ENCODE measurements at places on chromosomes 12 and 14.

GRCh38 chr14:21086908-21087293 lies 11.6 kb downstream of the ZNF219 start:
- peak; percentile 33 for DNase-seq

DNA sequence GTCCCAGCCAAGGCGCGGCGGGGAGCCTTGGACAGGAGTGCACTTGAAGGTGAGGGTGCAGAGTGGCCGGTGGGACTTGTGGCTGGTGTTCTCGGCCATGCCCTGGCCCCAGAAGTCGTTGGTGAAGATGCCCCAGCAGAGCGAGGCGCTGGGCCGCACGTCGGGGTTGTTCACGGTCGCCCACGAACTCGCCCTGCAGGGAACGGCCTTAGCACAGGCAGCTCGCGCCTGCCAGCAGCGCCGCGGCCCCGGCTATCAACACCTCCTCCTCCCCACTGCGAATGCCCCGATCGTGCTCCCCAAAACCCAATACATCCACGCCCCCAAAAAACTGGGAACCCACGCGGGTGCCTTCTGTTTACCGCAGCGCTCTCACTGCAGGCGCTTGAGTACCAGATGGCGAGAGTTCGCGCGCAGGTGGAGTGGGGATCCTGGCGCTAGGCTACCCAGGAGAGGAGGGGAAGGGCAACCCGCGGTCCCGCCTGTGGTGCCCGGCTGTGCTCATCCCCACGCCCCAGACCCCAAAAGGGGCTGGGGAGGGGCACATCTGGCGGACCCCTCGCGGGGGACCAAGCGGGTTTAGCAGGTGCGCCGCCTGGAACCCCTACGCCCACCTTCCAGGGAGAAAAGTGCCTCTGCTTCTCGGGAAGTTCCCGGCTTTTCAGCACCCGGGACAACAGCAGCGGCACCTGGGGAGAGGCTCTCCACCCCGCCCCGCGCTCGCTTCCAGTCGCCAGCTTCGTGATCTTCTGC lies 386.3 kb upstream of the TMTC1 start:
- no peak for DNase-seq

DNA sequence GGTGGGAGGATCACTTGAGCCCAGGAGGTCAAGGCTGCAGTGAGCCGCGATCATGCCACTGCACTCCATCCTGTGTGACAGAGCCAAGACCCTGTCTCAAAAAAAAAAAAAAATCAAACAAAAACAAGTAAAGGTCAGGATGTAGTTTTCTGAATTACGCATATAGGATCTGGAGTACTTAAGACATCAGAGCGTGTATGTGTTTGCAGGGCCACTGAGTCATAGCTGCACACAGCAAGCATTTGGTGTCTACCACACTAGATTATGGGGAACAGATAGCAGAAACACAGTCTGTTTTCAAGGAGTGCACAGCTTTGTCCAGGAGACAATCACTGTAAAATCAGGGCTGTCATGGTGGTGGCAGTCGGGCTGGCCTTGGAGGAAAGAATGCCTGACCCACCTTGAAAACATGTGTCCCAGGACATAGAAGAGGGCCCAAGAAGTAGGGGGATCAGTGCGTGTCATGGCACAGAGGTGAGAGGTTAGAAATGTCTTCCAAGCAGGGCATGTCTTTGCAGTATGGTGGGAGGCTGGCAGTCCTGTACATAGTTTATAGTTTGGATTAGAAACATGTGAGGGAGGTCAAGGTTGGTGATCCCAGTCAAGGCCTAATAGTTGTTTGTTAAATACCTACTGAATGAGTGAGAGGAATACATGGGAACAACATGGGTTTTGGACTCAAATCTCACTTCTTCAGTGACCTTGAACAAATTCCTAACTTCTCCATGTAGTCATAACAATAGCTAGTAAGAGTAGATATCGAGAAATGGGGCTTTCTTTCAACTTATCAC lies 23.6 kb upstream of the C12orf71 start:
- no peak for DNase-seq

DNA sequence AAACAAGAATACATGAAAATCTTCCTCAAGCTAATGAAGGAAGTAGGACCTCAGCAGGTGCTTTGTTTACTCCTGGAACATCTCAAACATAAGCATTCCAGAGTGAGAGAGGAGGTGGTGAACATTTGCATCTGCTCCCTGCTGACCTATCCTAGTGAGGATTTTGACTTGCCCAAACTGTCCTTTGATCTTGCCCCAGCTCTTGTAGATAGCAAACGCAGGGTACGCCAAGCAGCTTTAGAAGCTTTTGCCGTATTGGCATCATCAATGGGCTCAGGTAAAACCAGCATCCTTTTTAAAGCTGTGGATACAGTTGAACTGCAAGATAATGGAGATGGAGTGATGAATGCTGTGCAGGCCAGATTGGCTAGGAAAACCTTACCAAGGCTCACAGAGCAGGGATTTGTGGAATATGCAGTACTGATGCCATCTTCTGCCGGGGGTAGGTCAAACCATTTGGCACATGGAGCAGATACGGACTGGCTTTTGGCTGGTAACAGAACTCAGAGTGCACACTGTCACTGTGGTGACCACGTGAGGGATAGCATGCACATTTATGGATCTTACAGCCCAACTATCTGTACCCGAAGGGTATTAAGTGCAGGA lies 1.9 kb downstream of the TOGARAM1 start:
- no peak for DNase-seq

GRCh38 chr14:31692376-31692781 lies 131.2 kb downstream of the NUBPL start:
- no peak for DNase-seq

- DNase-seq = no peak
Observed at GRCh38 chr12:111259231-111259630, 109.7 kb downstream of the PHETA1 start.

DNA sequence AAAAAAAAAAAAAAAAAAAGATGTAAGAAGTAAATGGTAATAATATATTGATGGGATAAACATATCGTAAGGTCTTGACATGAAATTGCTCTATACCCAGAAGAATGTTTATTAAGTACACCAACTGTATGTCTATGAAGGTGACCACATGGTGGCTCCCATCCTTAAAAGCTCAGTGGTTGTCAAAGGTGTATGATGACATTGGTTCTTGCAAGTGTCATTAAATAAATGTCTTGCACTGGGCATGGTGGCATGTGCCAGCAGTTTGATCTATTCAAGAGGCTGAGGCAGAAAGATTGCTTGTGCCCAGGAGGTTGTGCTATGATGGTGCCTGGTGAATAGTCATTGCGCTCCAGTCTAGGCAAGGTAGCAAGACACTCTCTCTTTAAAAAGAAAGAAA lies 10.4 kb downstream of the CCT2 start:
- DNase-seq = no peak

DNA sequence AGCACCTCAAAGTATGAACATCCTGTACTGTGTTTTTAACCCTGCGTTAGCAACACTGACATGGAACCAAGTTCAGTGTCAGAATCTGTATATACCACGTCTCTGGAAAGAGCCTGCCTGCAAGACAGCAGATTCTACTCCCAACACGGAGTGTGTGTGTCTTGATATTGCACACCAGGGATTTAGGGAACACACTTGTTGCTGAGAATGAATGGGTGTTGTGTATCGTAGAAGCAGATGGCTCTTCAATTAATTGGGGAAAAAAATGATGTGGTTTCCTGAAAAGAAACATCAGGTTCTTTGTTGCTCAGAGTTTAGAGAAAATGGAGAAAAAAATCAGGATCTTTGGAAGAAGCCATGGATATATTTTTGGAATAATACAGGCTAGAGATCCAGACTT lies 170.8 kb downstream of the EGLN3 start:
- no peak for DNase-seq

DNA sequence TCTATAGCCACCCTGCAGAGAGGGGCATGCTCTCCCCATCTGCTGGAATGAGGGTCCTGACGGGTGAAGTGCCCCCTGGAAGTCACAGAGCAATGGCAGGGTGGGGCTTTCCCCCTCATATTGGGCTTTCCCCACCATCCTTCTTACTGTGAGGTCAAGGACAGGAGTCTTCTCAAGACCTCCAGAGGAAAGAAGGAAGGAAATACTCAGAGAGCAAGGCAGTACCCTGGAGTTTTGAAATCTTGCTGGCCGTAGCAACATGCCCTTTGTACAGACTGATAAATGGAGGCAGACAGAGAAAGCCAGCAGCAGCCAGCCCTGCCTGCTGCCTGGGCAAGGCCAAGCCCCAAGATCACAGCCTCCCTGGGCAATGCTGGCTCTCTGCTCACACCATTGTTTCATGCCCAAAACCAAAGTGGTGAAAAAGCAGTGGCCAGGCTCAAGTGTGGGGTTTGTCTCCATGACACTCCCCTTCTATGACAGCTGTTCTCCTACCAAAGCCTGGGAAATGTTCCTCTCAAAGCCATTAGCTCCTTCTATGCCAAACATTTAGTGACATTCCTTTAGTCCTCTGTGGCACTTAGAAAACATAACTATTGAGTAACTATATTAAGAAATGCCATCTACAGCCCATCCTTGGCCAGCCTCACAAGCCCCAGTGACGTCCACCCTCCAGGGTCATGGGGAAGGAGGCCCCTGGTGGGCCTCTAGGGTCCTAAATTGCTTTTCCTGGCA lies 13.2 kb upstream of the ITPK1 start:
- DNase-seq = no peak

DNA sequence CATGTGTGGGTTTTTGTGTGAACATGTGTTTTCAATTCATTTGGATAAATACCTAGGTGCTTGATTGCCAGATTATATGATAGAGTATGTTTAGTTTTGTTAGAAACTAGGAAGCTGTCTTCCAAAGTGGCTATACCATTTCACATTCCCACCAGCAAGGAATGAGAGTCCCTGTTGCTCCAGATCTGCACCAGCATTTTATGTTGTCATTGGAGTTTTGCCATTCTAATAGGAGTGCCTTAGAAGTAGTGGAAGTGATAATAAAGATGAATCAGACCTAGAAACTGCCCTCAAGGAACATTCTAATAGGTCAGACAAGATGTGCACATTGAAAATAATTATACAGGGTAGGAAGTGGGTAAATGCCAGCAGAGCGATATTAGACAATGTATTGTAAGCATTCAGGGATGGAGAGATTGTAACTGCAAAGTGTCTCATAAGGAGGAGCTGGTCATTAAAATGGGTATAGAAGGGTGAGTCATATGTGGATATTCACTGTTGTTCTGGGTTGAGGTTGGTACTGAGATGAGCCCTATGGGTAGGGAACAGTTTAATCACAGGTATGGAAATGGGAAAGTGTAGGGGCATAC lies 71.4 kb downstream of the MNAT1 start:
- DNase-seq = no peak

DNA sequence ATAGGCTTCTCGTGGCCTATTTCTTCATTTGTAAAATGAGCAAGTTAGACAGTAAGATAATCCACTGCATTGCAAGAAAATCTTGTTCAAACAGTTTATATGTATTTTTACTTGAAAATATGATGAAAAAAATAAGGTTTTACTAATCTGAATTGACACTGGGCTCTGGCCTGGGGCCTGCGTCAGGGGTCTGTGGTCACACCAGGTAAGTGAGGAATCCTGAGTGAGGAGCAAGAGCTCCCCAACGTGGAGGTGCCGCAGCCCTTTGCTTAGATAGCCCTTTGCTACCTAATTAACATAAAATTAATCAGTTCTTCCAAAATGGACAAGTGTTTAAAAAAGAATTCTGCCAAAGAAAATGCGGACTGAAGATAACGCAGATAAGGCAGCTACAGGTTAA lies 39.1 kb upstream of the STAB2 start:
- no peak for DNase-seq

- DNase-seq = no peak
Observed at GRCh38 chr12:62767946-62768345, 167.0 kb downstream of the PPM1H start.

GRCh38 chr12:5633106-5633505 lies 201.2 kb downstream of the NTF3 start:
- DNase-seq = no peak
